Cortex of kidney (tissue), 1 donor: ENCODE measurements at places on chromosomes 7 and 10.

- no peak for DNase-seq
Observed at GRCh38 chr7:101588131-101588935, 40.8 kb downstream of the MYL10 start.

DNA sequence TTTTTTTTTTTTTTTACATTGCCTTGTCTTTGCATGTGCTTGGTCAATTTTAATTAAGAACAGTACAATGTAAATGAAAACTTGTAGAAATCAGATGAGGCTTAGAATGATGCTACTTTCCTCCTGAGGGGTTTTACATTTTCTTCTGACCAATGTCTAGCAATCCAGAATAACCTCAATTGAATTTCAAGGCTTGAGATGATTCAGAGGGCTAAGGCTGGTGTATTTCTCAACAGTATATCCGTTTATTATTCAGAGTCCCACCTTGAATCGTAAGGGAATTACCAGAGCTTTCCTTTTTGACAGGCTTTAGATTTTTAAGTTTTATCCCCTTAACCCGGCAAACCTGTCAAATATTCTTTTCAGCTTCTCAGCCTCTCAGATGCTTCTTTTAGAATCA, 231.2 kb upstream of the STK17A start:
- DNase-seq = no peak

DNA sequence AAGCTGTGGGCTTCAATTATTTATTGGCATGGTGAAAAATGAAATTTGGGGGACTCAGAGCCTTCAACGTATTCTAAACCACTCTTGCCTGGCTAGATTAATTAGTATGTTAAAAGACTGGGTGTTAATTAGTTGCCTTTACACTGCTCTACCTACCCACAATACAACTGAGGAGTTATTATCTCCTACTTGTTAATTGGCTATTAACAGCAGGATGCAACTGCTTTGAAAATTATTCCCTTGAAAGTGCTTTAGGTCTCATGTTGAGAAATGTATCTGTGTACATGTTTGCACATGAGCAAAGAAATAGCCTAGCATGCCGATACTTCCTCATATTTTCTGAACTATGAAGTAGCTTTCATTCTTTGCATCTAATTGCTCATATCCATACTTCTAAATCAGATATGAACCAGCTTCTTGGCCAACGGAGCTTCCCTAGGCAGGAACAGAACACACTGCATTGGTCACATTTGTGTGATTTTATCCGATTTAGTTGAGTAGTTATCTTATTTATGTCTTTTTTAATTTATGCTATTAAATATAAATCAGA, 155.8 kb downstream of the GPAM start:
- no peak for DNase-seq

GRCh38 chr10:44032216-44032615, 352.7 kb downstream of the CXCL12 start:
- no peak for DNase-seq

GRCh38 chr10:6713716-6714115, 133.6 kb upstream of the PRKCQ start:
- no peak for DNase-seq

DNA sequence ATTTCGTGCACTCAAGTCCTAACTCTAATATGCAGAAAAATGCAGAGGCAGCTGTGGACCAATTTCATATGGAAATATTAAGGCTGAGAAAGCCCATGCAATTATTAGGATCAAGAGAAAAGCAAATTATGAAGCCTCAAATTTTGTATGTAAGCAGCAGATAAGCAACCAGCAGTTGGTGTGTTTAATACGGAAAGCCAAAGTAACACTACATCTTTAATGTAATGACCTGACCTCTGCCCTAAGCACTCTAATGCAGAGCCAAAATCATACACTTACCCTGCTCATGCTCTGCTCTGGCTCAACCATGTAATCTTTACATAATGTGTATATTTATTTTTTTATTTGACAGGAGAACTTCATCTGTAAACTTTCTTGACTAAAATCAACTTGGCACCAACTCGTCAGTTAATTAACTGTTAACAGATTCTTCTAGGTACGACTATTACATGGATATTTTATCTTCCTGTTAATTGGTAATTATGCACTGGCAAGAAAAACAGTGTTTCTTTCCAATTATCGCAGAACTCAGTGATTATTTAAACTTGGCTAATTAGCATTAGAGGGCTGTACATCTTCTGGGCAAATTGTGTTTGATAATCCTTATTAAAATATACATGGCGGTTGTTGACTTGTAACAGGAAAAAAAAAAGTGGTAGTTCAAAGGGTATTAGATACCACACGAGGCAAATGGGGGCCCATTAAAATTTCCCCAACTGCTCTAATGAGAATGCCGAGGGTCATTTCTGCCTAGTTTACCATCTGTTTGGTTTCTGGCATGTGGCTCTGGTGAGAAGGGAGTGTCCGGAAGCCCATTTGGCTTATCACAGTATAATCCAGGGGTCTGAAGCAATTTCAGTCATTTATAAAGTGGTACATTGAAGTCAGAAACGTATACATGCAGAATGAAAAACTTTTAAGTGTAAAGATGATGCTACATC, 94.5 kb downstream of the RELN start:
- DNase-seq = no peak
